NCI-H526 treated with DMSO at 0.1 percent for 48 hours (cell line): ENCODE measurements at places on chromosomes 5 and 9.
A peak's percentile ranks its signal among the peaks of the same experiment; 100 is the strongest.

- DNase-seq: no peak
These were observed 177.7 kb upstream of the RASEF start for GRCh38 chr9:83240671-83241070.

- no peak for DNase-seq
These were observed 39.6 kb downstream of the PCDHGC5 start for GRCh38 chr5:141528291-141528984.

DNA sequence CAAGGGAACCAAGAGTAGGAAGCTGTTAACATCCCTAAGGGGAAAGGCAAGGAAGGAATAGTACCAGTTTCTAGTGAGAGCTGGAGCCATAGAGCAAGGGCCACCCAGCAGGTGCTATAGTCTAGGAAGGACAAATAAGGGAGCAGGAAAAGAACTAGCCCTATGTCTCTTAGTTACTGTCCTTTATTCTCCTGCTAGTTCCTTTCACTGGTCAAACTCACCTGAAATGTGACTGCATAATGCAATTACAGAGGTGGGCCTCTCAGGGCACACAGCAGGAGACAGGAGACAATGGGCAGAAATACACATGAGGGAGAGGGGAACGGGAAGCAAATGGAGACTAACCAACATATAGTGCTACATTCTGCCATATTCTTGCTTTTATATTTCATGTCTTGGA, 26.7 kb upstream of the FRMPD1 start:
- DNase-seq: no peak

DNA sequence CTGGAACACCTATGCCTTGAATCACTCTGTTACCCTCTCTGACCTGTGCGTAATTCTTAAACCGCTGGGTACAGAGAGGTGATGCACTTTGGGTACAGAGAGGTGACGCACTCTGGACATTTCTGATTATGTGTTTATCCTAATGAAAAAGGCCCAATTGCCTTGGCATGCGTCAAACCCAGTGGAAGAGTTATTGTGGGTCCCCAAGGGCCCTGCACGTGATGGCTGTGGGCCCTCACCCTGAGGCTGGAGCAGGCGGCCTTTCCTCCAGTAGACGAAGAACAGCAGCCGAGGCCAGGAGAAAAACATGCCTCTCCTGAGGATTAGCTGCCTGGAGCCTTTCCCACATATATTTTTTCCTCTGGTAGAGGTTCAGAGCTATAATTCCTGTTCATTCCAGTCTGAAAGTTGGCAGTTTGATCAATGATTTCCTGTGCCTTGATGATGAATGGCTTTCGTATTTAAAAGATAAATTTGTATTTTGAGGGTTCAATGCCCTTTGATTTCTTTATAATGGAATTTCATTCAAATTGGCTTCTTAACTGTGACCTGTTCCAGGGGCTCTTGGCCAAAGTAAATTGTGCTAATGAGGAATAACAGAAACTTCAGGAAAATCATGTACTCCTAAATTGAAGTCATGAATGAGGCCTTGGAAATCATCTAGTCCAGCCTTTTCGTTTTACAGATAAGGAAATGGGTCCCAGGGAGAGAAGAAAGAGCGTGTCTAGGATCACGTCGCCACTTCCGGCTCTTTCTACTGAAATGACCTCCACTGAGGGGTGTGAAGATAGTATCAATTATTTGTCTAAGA, 22.8 kb downstream of the ACER2 start:
- no peak for DNase-seq

GRCh38 chr5:177426566-177427210, at the start of gene GRK6:
Gene GRK6 (plus strand): TSS chr5:177426676. CDS start chr5:177426846, 170 bp downstream.
- DNase-seq: no peak

DNA sequence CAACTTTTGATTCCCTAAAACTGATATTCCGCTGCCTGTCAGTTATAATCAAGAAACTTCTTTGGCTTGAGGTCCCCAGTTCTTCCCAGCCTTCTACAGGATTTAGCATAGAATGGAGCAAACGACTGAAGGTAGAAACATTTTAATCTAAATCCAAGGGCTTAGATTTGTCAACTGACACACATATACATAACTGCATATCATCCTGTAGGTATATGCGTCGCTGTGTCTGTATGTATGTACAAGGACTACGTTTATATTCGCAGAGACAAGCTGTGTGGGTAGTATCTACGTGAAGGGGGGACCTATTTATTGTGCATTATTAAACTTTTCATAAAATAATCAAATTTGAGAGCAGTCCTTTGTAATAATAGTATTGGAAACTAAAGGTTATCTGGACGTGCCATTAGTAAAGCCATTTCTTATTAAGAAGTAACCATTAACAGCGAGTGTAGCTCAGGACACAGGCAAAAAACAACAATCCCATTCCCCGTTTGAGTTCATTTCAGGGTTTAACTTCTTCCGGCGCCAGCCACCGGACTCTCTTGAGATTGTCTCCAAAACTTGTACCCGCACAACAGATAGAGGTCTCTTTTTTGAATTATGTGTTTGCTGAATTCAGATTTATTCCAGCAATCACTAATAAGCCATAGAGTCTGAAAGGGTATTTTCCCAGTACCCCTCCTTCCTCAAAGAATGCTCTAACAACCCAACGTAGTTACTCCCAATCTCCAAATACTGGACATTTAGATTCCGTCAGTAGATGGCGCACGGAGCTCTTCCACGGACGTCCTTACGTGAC, 2.1 kb upstream of the MLLT3 start:
- DNase-seq: peak; percentile 84

DNA sequence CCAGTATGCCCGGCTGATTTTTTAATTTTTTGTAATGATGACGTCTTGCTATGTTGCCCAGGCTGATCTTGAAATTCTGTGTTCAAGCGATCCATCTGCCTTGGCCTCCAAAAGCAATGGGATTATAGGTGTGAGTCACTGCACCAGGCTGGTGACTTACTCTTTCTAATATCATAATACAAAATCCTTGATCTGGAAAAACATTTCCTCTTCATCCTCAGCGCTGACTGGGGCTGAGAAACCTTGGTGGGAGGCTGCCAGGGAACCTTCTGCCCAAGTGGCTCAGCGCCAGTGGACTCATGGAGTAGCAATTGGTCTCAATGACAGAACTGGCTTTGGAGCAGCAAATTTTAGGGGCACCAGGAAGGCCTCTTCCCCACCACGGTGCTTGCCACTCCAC, 17.5 kb upstream of the SEMA4D start:
- no peak for DNase-seq

- DNase-seq: no peak
These were observed 37.9 kb upstream of the IDNK start for GRCh38 chr9:83584995-83585394.

DNA sequence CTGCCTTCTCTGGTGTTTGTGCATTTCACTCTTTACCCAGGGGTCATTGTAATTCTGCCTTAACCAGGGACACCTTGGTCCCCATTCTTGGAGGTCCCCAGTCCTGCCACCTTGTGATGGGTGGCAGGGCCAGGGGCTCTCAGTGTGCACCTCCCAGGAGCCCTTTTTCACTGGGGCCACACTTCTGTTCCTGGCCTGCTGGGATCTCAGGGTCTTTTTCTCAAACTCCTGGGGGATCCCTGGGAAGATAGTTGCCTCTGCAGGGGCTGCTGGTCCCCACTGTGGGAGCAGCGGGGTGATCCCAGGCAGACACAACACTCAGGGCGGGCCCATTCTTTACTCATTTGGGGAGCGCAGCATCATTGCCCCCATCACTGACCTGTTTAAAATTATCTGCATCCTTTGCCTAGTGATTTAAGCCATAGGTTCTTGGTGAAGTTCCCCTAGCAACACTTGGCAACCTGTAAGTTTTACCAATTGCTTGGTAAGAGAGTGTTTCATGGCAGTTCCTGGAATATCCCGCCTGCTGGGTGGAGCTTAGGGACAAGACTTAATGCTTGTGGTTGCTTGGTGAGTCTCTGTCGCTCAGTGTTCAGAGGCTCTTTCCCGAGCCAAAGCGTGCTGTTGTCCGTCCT, 15.7 kb downstream of the PHF2 start:
- DNase-seq: no peak

DNA sequence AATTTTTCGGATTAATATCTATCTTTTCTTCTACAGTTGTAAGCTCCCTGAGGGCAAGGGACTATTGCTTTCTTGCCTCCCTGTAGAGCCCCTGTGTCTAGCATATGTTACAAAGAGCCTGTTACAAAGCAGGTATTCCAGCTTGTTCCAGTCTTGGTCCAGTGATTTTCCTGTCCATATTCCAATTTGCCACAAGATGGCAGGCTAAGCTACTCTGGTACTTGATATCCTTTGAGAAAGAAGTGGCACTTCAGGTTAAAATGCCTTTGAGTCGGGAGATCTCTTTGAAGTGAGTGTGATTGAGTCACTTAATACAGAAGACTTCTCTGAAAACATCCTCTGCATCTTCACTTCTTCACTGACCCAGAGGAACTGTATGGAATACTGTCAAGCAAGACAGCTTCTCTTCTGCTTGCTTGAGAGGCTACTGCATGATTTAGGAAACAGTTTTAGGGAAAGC, 24.5 kb downstream of the CAVIN4 start:
- DNase-seq: peak; percentile 39
